T-cell (primary cell): ENCODE measurements at places on chromosomes 4 and X.

GRCh38 chr4:165347647-165348569 is 20.4 kb downstream of the MSMO1 start:
- H3K4me3 ChIP-seq, result no peak overlapping the region
- no peak overlapping the region for H3K27ac ChIP-seq
- H3K4me1 ChIP-seq, result no peaks in the 10 kb centered on the region

- H3K4me3 ChIP-seq, result no peak overlapping the region
- H3K27ac ChIP-seq, result no peak overlapping the region
- H3K27me3 ChIP-seq, result no peaks in the 10 kb centered on the region
- DNase-seq, result no peak
- no peaks in the 10 kb centered on the region for H3K4me1 ChIP-seq
Measured at GRCh38 chr4:145773581-145774234, 93.8 kb downstream of the C4orf51 start.

- H3K27me3 ChIP-seq, result no peaks in the 10 kb centered on the region
- no peaks in the 10 kb centered on the region for H3K36me3 ChIP-seq
- no peak for DNase-seq
Measured at GRCh38 chr4:48967631-48968030, 18.4 kb upstream of the CWH43 start.

- H3K27ac ChIP-seq, result no peak overlapping the region
- DNase-seq, result no peak
- no peaks in the 10 kb centered on the region for H3K4me1 ChIP-seq
- peaks cover 7% of the 10 kb centered on the region for H3K27me3 ChIP-seq
Measured at GRCh38 chr4:54085284-54085683, 14.7 kb upstream of the GSX2 start.

GRCh38 chr4:159435561-159436023 is 332.7 kb downstream of the RAPGEF2 start:
- H3K36me3 ChIP-seq, result no peaks in the 10 kb centered on the region
- no peaks in the 10 kb centered on the region for H3K27me3 ChIP-seq
- no peak overlapping the region for H3K27ac ChIP-seq
- H3K4me3 ChIP-seq, result no peak overlapping the region
- peaks cover 2% of the 10 kb centered on the region for H3K4me1 ChIP-seq
- no peak for DNase-seq

DNA sequence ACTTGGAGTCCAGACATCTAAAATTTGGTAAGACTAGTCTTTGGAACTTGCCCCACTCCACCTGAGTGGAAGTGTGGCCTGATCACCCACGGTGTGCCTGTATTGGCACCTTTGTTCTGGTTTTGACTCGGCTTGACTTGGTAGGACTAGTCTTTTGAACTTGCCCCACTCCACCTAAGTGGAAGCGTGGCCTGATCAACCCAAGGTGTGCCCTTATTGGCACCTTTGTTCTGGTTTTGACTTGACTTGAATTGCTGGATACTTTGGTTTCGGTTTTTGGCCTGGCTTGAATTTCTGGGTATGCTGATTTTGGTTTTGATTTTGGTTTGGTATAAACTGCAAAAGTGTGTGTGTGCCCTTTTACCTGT is 44.7 kb upstream of the UGT2B7 start:
- H3K36me3 ChIP-seq, result no peaks in the 10 kb centered on the region
- no peak for DNase-seq
- H3K27me3 ChIP-seq, result no peaks in the 10 kb centered on the region
- no peak overlapping the region for H3K27ac ChIP-seq
- H3K4me3 ChIP-seq, result no peak overlapping the region

DNA sequence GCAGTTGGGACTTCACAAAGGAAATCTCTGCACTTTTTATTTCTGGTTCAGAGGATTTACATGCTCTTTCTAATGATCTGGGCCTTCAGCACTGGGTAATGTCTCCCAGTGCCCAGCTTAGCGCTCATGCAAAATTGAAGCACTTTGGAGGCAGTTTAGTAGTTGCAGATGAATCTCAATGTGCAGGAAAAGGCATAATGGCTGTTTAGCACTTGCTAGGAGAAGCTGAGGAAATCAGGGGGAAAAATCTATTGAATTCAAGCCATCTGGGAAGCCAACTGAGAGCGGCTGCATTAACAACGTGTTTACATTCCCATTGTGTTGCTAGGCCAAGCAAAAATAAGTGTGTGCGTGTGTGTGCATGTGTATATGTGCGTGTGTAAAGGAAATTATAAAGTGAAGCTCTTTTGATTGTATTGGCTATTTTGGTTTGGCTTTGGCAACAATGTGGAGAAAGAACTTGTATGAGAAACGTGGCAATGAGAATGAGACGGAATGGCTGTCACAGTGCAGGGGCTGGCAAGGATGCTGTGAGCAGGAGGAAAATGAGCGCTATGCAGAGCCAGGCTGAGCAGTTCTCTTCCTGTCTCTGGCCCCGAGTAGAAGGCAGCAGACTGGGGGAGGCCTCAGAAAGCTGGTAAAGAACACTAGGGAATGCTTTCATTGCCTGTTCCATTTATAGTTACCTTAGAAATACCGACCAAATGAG is 231.5 kb downstream of the UNC5C start:
- no peak overlapping the region for H3K4me3 ChIP-seq
- no peaks in the 10 kb centered on the region for H3K27me3 ChIP-seq
- H3K36me3 ChIP-seq, result no peaks in the 10 kb centered on the region
- DNase-seq, result no peak

- H3K4me1 ChIP-seq, result peaks cover 9% of the 10 kb centered on the region
- no peak overlapping the region for H3K27ac ChIP-seq
- H3K27me3 ChIP-seq, result no peaks in the 10 kb centered on the region
- DNase-seq, result no peak
- H3K36me3 ChIP-seq, result no peaks in the 10 kb centered on the region
Measured at GRCh38 chrX:134171661-134172587, 65.1 kb upstream of the CCDC160 start.

- no peaks in the 10 kb centered on the region for H3K27me3 ChIP-seq
- no peak overlapping the region for H3K4me3 ChIP-seq
- H3K36me3 ChIP-seq, result no peaks in the 10 kb centered on the region
- no peaks in the 10 kb centered on the region for H3K4me1 ChIP-seq
- no peak overlapping the region for H3K27ac ChIP-seq
Measured at GRCh38 chrX:119809185-119809666, 17.8 kb upstream of the RPL39 start.

DNA sequence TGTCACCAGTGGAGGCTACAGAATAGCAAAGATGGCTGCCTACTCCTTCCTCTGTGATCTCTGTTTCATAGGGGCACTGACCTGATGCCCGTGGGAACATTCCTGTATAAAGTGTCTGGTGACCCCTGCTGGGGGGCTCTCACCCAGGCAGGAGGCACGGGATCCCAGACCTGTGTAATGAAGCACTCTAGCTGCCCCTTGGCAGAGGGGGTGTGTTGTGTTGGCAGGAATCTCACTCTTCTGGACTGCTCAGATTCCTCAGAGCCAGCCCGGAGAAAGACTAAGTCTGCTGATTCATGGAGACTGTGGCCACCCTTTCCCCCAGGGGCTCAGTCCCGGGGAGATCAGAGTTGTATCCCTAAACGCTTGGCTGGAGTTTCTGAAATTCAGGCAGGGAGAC is 648.3 kb downstream of the SPRY1 start:
- H3K4me3 ChIP-seq, result no peak overlapping the region
- no peaks in the 10 kb centered on the region for H3K36me3 ChIP-seq
- H3K27me3 ChIP-seq, result no peaks in the 10 kb centered on the region
- no peaks in the 10 kb centered on the region for H3K4me1 ChIP-seq
- no peak for DNase-seq

- no peaks in the 10 kb centered on the region for H3K4me1 ChIP-seq
- no peak for DNase-seq
- no peak overlapping the region for H3K27ac ChIP-seq
- no peak overlapping the region for H3K4me3 ChIP-seq
Measured at GRCh38 chr4:81260443-81261101, 45.5 kb upstream of the PRKG2 start.

DNA sequence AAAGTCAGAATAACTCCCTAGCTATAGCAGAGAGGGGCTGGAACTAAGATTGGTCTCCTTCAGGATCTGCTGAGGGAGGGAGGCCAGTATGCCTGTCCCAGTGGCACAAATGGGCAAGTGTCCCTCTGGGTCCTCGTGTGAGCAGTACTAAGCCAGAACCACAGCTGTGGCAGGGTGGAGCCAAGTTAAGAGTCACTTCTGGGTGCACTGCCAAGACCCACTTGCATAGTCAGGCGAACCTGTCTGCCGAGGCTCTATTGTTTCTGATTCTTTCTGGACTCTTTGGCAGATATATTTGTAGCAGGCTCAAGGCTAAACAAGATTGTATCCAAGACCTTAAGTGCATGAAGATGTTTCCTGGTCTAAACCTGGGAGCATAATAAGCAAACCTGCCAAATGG is 1123.7 kb upstream of the POU3F4 start:
- no peaks in the 10 kb centered on the region for H3K27me3 ChIP-seq
- no peak overlapping the region for H3K27ac ChIP-seq
- H3K4me1 ChIP-seq, result no peaks in the 10 kb centered on the region
- no peak overlapping the region for H3K4me3 ChIP-seq
- no peak for DNase-seq

- no peak for DNase-seq
- no peaks in the 10 kb centered on the region for H3K4me1 ChIP-seq
- no peaks in the 10 kb centered on the region for H3K27me3 ChIP-seq
- H3K36me3 ChIP-seq, result no peaks in the 10 kb centered on the region
Measured at GRCh38 chrX:151814767-151815166, 80.2 kb downstream of the CNGA2 start.

- no peak for DNase-seq
- H3K4me3 ChIP-seq, result no peak overlapping the region
- H3K4me1 ChIP-seq, result no peaks in the 10 kb centered on the region
- peaks cover under 1% of the 10 kb centered on the region for H3K27me3 ChIP-seq
Measured at GRCh38 chr4:20318001-20318908, 66.5 kb downstream of the SLIT2 start.
